ENCODE measurements at places on chromosomes 6 and 20.

- DNase-seq: no peak
Measured at GRCh38 chr6:47428746-47429664, 48.6 kb upstream of the CD2AP start.

GRCh38 chr6:20211037-20211940 is 980 bp downstream of the MBOAT1 start:
- no peak for DNase-seq

- peak; percentile 32 for DNase-seq
Measured at GRCh38 chr6:38603966-38604365, 35.8 kb downstream of the BTBD9 start.

- DNase-seq: no peak
Measured at GRCh38 chr6:51129043-51129442, 310.4 kb downstream of the TFAP2B start.

GRCh38 chr6:163837691-163838431 is 423.3 kb downstream of the QKI start:
- no peak for DNase-seq

Measured in fibroblast of the aortic adventitia (primary cell).